Hematopoietic multipotent progenitor cell treated with erythropoietin and hydrocortisone succinate and interleukin-3 and kit ligand, for 4 days (in vitro differentiated cells): ENCODE measurements at places on chromosomes 4 and X.

- no peak for DNase-seq
Measured at GRCh38 chr4:17098996-17099395, 200.6 kb upstream of the LDB2 start.

- DNase-seq, result no peak
Measured at GRCh38 chr4:123215536-123215935, 181.1 kb upstream of the SPRY1 start.

DNA sequence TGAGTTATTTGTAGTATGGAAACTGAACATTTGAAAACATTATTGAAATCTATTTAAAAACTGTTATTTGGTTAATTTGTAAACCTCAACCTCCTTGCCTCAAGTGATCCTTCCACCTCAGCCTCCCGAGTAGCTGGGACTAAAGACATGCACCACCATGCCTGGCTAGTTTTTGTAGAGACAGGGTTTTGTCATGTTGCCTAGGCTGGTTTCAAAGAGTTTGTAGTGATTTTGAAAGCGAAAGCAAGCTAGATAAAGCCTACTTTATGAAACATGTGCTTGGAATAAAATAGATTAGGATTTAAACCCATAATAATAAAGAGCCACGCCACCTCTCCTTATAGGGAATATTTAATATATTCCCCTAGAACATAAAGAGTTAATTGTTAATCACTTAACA is 23.5 kb downstream of the ARSJ start:
- DNase-seq, result no peak

DNA sequence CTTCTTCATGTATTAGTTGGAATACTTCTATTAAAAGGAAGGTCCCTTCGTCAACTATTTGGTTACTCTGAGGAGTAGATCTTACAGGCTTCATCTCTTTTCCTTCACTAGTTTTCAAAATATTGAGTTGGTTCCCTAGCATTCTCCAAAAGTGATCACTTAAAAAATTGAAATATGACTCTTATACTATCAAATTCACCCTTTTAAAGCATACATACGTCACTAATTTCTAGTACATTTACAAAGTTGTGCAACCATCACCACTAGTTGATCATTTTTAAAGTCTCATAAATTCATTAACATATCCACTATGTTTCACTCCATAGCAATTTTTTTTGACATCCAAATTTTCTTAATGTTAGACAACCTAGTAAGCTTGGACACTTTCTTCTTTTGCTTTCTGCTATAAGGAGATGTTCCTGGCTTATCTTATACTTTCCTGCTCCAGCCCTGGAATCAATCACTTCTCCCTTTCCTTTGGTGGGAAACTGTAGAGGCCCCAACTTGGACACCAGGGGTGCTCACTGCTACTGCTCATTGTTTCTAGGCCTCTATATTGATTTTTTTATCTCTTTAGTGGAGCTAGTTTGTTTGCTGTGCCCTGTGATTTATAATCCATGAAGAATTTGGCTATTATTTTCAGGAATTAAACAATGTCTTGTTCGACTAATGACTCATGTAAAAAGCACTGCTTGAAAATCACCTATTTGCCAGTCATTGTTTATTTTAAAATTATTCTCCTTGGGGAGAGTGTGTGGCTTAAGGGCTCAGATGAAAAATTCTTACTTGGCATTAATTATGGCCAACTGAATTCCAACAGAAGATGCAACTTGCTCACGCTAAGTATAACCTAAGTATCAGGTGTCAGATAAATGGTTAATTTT is 4.0 kb upstream of the ZFX start:
- DNase-seq, result no peak

GRCh38 chrX:12065251-12065650 is 73.0 kb upstream of the FRMPD4 start:
- DNase-seq, result peak; percentile 19

- DNase-seq, result no peak
Measured at GRCh38 chr4:189048119-189048518, 892.6 kb upstream of the FRG1 start.

- DNase-seq, result peak; percentile 75
Measured at GRCh38 chrX:107654872-107655761, 26.8 kb downstream of the PRPS1 start.

GRCh38 chrX:25022499-25023325 is 6.9 kb upstream of the ARX start:
- DNase-seq, result no peak
